ENCODE measurements at places on chromosomes 4 and X.

DNA sequence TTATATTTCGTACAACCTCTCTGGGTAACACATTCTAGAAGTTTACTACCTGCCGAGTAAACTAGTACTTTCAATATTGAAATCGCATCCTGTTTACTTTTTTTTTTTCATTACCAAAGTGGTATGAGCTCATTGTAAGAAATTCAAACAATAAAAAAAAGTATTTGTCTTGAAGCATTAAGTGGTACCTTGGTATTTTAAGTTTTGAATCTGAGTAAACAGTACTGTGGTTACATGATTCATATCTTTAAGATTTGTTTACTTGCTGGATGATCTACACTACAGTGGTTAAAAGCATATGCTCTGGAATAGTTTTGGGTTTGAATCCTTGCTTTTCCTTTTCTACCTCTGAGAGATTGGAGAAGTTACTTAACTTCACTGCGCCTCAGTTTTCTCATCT lies 3.8 kb upstream of the MMGT1 start:
- DNase-seq, result no peak

DNA sequence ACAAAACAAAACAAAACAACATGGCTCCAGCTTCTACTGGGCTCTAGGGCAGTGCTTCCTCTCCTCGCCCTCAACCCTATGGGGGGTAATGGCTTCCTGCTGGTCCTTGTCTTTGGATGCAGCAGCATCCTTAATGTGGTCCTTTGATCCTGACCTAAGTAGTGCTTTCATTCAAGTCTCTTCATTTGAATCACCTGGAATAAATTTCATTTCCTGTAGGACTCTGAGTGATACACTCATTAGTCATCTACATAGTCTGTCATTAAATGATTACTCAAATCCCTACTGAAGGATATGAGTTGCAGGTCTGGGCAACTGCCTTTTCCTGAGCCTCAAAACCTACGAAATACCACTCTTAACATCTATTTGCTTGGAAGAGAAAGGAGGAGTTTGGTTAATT lies 54.5 kb downstream of the RHOH start:
- no peak for DNase-seq

GRCh38 chrX:72094894-72095293 lies 36.8 kb downstream of the RTL5 start:
- peak; percentile 23 for DNase-seq

DNA sequence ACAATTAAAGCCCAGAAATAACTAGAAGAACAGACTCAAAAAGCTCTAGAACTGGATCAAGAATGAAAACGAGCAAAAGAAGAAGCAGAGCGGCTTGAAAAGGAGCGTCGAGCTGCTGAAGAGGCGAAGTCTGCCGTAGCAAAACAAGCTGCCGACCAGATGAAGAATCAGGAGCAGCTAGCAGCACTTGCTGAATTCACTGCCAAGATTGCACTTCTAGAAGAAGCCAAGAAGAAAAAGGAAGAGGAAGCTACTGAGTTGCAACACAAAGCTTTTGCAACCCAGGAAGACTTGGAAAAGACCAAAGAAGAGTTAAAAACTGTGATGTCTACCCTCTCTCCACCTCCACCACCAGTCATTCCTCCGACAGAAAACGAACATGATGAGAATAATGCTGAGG lies 56.1 kb upstream of the PPP4R3C start:
- DNase-seq, result no peak

DNA sequence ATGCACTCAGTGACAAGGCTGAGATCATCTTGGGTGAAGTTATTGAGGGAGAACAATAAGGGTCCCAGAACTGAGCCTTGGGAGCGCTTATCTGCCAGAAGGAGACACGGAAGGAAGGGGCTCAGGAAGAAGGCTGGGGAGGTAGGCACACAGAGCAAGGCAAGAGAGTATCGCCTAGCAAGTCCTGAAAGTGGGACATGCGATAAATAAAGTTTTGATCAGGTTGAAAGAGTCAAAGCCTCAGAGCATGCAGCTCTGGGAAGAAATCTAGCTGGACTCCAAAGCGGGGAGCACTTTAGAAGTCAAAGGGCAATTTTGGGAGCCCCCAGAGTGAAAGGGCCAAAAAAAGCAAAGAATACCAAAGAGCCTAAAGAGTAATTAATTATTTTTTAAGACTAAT lies 17.7 kb upstream of the ANXA3 start:
- no peak for DNase-seq

GRCh38 chrX:31555506-31555905 lies 483.7 kb upstream of the FTHL17 start:
- no peak for DNase-seq

- no peak for DNase-seq
Observed at GRCh38 chr4:77044461-77045150, 31.2 kb downstream of the CCNI start.

- no peak for DNase-seq
Observed at GRCh38 chr4:124152132-124152531, 560.4 kb downstream of the ANKRD50 start.

DNA sequence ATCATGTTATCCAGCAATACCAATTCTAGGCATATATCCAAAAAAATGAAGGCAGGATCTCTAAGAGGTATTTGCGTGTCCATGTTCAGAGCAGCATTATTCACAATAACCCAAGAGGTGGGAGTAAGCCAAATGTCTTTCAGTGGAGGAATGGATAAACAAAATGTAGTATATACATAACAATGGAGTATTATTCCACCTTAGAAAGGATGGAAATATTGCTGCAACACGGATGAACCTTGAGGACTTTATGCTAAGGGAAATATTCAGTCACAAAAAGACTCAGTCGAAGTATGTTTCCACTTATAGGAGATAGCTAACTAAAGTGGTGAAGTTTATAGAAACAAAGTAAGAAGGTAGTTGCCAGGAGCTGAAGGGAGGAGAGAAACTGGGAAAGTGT lies 74.3 kb downstream of the LARP1B start:
- no peak for DNase-seq
